ENCODE measurements at places on chromosomes 5 and 9.

- DNase-seq, result no peak
Measured at GRCh38 chr5:1442222-1443145, 2.8 kb downstream of the SLC6A3 start.

GRCh38 chr9:99576002-99576401 lies 245.7 kb upstream of the NR4A3 start:
- no peak for DNase-seq

DNA sequence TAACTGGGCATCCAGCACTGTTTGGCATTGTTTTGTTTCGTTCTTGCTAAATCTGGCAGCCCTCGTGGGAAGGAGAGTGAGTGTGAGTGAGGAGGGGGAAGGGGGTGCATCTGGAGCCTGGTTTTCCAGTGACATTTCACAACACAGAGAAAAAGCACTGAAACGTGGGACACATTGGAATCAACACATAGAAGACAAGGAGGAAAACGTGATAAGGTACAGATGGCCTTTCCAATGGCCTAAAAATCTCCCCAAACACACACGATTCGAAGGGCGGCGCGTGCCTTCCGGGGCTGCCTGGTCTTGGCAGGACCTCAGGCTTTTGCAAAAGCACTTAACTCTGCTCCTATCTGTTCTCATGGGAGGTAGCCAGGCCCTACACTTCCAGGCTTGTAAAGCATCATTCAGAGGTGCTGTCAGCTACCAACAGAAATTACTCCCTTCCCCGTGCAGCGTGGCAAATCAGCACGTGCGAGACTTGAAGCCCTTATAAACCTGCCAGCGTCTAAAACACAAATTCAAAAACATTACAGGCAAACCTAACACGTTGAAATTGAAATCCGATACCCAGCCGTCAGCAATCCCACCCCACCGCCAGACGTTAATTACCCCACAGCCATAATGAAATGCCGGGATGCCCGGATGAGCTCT lies 129.4 kb downstream of the OLFM1 start:
- no peak for DNase-seq

GRCh38 chr9:88651682-88652633 lies 117.0 kb downstream of the NXNL2 start:
- DNase-seq, result no peak

DNA sequence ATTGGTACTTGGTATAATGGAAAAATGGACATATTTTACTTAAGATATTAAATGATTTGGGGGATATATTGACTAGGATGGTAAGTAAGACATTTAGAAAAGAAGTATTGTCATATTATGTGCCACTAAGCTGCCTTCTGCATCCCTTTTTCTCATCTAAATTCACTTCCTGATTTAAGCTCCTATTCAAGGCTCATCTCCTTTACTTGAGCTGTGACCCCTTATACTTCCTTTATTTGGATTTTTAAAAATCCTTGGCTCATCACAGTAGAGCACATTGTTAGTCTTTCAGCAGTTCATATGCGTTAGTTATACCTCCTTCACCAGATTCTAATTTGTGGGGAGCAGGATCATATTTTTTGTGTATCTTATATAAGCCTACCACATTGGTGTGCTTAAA lies 6.6 kb downstream of the COMMD10 start:
- DNase-seq, result no peak

GRCh38 chr5:165508286-165508685 lies 2002.9 kb downstream of the MAT2B start:
- DNase-seq, result no peak

DNA sequence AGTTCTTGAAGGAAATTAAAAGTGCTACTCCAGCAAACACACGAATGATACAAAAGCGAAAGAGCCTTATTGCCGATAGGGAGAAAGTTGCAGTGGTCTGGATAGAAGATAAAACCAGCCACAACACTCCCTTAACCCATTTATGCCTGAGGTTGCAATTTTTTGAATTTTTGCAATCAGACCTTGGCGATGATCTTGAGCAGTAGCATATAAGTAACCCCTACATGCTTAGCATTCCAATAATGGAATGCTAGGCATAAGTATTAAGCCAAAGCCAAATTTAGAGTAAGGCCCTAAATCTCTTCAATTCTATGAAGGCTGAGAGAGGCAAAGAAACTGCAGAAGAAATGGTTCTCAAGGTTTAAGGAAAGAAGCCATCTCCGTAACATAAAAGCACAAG lies 153.5 kb downstream of the SLC28A3 start:
- DNase-seq, result no peak

DNA sequence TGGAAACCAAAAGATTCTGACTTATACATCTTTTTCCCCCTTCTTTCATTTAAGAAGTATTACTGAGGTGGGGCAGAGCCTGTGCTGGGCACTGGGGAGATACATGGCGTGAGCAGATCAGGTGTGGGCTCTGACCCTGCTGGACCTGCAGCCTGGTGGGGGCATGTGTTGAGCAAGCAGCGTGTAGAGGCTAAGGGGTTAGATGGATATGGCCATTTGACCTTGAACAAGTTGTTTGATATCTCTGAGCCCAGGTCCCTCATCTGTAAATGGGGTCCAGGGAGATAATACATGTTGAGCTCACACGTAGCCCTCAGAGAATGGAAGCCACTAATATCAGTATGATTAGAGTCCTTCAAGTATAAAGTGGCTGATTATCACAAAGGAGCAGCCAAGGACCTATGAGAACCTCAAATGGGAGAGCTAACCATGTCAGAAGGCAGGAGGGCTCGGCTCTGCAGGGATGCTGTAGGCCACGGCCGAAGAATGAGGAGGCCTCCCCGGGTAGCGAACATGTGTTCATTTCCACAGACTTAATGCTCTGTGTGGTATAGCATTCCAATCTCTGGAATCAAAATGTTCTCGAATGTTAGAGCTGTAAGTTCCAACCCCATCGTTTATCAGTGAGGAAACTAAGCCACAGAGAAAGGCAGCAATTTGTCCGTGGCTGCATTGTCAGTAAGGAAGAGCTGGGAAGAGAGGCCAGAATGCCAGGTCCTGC lies 15.4 kb upstream of the ANGPTL2 start:
- no peak for DNase-seq

- DNase-seq, result no peak
Measured at GRCh38 chr5:127392762-127393161, 102.2 kb downstream of the MEGF10 start.

DNA sequence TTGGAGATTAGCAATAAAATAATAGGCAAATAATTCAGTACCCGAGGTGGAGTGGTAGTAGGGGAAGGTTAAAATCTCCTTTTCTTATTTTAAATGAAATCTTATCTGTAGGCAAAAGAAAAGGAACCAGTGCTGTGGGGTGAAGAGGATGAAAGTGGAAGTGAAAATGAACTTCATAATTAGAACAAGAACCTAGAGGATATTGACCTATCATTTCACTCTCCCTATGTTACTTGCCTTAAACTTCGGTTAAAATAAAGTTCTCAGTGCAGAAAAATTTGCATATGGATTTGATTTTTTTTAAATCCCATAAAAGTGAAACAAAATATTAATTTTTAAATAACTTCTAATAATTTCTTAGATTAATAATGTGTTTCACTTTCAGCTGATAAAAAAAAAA lies 1094.9 kb upstream of the C9orf72 start:
- DNase-seq, result no peak

DNA sequence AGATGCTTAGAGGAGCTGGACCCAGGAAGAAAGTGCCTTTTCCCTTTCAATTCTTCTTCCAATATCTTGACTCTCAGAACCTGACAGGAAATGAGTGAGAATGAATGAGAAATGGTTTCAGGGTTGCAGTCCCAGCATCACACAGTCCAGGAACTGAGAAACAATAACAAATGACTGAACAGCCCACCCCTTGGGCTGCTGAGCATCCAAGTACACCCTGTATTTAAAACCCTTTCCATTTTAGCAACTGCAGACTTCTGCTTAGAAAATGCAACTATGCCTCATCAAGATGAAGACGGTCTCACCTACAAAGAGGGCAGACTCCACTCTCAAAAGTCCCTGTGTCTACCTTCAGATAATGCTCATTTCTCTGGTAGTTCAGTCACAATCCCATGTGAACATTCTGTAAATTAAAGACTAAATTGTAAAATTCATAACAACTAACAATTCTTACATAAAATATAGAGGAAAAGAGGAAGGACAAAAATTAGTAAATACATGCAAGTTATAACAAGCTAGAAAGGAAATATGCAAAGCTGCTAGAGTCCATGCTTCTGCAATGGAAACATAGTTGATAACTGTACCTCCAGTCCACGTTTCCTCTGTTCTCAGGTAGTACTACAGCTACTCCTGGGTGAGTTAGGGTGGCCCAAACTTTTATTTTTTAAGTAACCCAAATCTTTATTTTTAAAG lies 316.5 kb downstream of the ICE1 start:
- no peak for DNase-seq

- DNase-seq, result no peak
Measured at GRCh38 chr9:109771087-109771486, 8.9 kb upstream of the PALM2AKAP2 start.

DNA sequence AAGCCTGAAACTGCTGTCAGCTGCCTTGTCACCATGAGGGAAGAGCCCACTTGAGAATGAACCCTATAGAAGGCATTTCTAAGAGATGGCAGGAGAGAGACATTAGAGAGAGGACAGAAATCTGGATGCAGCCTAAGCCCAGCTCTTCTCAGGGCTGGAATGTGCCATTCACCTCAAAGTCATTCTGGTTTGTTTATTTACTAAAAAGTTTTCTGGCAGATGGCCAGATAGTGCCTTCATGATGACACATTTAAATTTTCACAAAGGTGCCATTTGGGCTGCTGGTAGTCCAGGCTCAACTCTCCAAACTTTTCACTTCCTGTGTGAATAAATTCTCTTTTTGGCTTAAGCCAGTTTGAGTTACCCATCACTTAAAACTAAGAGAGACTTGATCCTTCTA lies 144.6 kb upstream of the ZNF366 start:
- DNase-seq, result no peak

DNA sequence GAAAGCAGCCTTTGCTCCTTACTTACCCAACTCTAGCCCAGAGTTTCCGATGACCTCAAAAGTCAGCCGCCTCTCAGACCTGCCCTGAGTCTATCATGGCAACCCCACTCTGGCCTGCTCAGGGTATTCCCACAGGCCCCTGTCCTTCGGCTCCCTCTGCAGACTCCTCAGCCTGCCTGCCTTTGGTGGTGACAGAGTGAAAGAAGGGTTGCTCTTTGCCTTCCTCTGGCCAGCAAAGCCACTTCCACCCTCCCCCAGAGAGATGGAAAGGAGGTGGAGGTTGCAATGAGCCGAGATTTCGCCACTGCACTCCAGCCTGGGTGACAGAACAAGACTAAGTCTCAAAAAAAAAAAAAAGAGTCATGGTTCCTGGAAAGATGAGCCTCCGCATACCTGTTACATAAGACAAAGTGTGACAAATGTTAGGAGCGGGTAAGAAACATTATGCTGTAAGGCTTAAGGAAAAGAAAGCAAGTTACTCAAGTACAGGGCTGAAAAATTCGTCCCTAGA lies 2.3 kb upstream of the SMIM33 start:
- DNase-seq, result no peak

GRCh38 chr5:138033386-138033808 lies 518 bp upstream of the FAM13B start:
- DNase-seq, result peak; percentile 36

DNA sequence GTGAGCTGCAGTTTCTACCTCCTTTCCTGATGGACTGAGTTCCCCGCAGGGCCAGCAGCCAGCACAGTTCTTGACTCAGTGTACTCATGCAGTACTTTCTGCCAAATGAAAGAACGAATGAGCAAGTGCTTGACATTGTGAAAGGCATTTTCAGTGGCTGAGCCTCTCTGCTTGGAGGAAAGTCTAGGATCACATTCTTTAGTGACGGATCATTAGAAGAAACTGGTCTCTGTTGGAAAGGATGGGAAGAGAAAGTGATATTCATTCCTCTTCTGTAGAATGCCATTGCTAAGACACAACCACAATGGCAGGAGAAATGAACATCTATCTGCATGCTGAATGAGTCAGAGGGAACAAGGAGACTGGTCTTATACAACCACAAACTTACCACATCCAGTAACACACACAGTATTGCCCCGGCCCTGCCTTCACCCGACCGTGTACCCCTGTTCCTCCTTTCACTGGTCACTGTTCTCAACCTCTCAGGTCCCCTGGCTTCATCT lies 206.9 kb downstream of the CRB2 start:
- DNase-seq, result no peak

- no peak for DNase-seq
Measured at GRCh38 chr5:88669371-88670050, 213.5 kb downstream of the MEF2C start.

DNA sequence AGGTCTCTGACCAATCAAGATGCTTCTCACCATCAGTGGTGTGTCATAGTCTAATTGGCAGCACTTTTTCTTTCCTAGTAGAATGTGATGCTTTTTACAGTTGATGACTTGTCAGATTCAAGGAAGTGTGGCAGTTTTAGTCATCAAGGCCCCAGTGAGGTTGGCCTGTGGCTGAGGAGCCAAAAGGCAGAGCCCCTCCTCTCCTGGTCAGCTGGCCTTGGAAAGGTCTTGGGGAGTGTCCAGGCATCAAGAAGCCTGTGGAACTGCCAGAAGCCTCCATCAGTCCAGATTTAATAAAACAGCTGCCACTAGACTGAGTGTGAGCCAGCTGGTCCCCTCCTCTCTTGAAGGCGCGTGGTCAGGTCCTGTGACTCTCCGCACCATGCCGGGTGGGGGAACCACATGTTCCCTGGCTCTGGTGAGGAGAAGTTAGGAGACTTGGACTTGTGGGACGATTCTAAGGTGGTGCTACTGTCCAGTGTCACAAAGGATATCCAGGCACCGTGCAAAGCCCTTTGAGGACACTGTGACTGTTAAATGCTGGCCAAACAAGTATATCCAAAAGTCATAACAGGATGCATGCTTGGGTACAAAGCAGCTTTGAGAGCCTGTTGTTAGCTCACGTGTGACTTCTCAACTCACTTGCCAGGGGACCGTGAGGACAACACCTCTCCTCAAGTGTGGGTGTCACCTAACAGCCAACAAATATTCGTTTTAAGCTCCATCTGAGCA lies 6.1 kb upstream of the ANGPTL2 start:
- no peak for DNase-seq

DNA sequence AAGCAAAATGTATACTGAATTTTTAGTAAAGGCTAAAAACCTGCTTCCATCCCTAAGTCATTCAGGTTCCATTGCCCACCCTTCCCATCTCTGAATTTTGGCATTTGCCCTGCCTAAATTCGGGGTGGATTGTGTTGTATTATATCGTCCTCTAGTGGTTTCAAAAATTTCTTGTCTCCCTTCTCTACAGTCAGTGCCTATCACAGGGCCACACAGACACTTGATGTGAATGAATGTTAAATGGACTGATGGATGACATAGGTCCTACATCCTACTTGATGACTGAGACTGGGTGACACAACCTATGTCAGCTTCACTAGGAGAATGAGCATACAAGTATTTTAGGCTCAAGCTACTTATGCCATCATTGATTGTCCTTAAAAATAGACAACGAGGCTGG lies 45.6 kb upstream of the SLC30A5 start:
- DNase-seq, result no peak

DNA sequence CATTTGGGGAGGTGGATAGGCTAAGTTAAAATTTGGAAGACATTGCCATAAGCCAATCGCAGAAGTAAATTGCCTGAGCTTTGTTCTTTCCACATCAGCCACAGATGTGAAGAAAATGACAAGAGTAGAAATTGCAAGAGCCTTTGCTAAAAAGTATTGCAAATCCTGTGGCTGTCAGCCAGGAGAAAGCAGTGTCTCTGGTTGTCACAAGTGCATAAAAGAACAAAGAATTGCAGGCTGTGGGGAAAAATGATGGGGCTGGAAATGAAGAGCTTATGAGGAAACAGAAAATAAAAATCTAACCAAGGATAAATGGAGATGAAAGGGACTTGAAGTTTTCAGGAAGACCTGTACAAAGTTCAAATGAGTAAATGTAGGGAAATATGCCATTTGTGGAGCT lies 344.8 kb downstream of the CSNK1G3 start:
- DNase-seq, result no peak

Measured in CD4-positive, alpha-beta T cell treated with Interleukin-15 for 4 hours (primary cell).